Right lung (tissue), 10 donors: ENCODE measurements at places on chromosomes 11 and 22. TPM values are rescaled to one million over a fixed set of nuclear protein-coding genes. Genes with fewer than 3 reads are reported as not detected.

PTPRJ gene
- 14.8 TPM for polyA plus RNA-seq

UPK3A gene
- 0.34 TPM for polyA plus RNA-seq

TCN1 gene
- not detected for polyA plus RNA-seq

APOL5 gene
- not detected for polyA plus RNA-seq

RAB39A gene
- 0.78 TPM for polyA plus RNA-seq

OR10A4 gene
- not detected for polyA plus RNA-seq

SCGB1D2 gene
- polyA plus RNA-seq = not detected

CDC42BPG gene
- 10.0 TPM for polyA plus RNA-seq

RAG2 gene
- 0.69 TPM for polyA plus RNA-seq

DNA sequence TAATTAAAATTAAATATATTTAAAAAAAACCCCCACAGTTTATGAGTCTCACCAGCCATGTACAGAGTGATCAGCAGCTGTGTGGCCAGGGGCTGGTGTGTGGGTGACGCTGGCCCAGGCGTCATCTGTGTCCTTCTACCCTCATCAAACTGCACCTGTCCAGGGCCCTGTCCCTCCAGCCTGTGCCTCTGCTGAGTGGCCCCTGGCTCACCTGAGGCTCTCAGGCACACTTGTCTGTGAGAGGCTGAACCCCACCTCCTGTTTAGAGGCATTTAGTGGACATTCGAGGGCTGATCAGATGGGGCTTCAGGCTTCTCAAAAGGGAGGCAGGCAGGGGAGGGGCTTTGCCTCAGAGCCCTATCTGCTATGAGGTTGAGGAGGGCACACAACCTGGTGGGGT is 29.9 kb upstream of the SMIM38 start:
- DNase-seq = no peak

GRCh38 chr22:48218889-48219420 is 1456.5 kb downstream of the TBC1D22A start:
- no peak for DNase-seq

- no peak for DNase-seq
These were observed 54.6 kb downstream of the SLC36A4 start for GRCh38 chr11:93143186-93143585.

GRCh38 chr11:5283086-5283485 is 13.3 kb upstream of the HBE1 start:
- no peak for DNase-seq

DNA sequence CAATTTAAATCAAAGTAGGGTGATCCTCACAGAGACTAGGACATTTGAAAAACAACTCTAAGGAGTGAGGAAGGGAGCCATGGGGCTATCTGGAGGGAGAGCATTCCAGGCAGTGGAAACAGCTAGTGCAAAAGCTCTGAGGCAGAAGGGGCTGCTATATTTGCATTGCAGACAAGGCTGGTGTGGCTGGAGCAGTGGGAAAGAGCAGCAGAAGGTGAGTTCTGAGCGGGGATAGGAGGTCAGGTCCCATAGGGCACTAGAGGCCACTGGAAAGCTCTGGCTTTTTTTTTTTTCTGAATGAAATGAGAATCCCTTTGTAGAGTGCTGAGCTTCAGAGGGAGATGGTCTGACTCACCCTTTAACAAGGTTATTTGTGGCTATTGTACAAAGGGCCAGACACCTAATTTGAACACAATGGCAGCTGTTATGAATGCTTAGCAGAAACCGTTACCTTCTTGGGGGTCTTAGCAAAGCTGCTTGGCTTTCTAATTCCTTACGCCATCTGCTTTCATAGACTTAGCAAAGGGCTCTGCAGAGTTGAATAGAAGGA is 291.6 kb downstream of the BUD13 start:
- no peak for DNase-seq

- DNase-seq = no peak
These were observed 17.7 kb downstream of the GAS2 start for GRCh38 chr11:22684082-22684481.

DNA sequence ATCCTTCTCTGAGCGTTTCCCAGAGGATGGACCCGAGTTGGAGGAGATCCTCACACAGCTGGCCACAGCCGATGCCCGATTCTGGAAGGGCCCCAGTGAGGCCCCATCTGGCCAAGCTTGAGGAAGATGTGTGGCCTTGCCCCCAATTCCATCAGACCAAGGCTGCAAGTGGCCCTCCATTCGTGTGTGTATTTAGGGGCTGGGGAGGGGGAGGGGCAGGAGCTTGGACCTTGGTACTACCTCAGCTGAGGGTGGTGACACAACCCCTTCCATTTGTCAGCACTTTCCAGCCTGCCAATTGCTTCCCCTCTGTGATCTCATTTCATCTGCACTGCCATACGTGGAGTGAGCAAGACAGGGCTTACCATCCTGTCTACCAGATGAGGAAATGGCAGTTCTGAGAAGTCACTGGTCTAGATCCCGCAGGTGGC is 1.3 kb upstream of the BBS1 start:
- no peak for DNase-seq

GRCh38 chr22:24144778-24145085 is 36.6 kb upstream of the SUSD2 start:
- no peak for DNase-seq

DNA sequence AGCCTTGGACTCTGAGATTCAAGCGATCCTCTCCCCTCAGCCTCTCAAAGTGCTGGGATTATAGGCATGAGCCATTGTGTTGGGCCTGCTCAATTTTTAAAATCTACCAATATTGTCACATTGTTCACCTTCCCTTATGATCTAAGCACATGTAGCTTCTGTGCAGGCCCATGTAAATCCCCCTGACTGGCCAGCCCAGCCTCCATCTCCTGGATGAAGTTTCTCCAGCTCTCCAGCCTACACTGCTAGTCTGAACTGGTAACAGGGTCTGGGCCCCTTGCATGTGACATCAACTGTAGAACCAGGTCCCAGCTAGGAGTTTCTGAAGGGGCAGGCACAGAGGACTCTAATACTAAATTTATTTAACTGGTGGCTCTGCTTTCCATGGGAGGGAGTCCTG is 32.8 kb upstream of the YPEL1 start:
- DNase-seq = no peak

GRCh38 chr22:48510599-48510998 is 1317.1 kb downstream of the BRD1 start:
- DNase-seq = no peak

DNA sequence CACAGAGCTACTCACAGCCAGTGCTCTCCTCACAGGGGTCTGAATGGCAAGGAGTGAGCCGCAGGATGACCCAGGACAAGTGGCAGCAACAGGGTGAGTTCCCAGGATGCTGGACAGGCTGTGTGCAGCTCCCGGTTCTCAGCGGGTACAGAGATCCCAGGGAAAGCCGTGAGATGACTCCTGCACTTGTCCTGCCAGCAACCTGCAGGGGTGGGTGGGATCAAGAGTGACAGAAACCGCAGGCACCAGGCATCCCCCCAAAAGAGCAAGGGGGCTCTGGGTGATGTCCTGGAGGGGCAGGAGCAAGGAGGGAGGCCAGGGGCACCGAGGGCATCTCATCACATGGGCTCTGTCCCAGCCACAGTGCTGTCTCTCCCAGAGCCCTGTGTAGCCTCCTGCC is 15.9 kb upstream of the PRODH start:
- DNase-seq = no peak

DNA sequence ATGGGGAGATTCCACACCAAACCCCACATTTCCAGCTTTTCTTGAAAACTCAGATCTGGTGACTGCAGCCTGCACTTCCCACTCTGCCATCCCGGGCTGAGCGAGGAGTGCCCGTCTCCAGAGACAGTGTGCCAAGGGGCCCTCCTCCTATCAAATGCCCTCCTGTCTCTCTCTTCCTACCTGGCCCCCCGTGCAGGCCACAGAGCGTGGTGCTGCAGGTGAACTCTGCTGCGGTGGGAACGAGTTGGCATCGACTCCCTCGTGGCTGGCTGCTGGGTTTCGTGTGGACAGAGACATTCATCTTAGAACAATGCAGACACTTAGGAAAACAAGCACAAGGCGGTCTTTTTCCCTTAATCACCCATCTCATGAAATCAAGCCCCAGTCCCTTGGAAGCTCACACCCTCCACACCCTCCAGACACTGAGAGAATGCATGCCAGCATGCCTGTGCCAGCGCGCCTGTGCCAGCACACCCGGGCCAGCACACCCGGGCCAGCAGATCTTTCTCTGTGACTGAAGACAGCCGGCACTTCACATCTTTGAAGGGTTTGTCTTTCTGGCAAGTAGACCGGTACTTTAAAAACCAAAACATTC is 65.0 kb downstream of the PARVB start:
- no peak for DNase-seq

GRCh38 chr11:15307619-15308024 is 192.9 kb downstream of the INSC start:
- no peak for DNase-seq

- no peak for DNase-seq
These were observed 744.3 kb downstream of the NTM start for GRCh38 chr11:132114743-132115142.

DNA sequence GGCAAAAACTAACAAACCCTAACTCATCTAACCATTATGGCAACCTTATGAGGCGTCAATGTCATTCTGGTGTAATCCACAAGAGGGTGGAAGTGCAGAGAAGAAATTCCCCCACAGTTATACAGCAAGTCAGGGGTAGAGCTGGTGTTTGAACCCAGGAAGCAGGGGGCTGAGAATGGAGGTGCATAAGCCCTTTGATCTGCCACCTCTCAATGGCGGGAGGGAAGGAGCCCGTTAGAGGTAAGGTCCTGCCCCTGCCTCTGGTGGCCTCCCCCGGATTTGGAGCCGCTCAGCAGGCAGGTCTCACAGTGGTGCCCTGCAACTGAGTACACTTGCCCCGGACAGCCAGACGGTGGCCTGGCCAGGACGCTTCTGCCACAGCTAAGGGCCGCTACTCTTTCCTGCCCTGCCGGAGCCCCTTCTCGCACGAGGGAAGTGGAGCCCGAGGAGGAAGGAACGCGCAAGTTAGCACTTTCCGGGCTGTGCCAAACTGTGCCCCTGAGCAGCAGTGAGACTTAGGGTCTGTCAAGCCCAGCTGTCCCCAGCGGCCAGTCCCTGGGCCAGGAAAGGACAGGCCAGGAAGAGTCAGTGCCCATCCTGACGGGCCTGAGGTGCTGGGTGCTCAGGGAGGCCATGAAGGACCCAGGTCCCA is 1.1 kb downstream of the FXYD2 start:
- DNase-seq = no peak

GRCh38 chr11:57977709-57978108 is 46.0 kb upstream of the OR9Q1 start:
- DNase-seq = no peak

DNA sequence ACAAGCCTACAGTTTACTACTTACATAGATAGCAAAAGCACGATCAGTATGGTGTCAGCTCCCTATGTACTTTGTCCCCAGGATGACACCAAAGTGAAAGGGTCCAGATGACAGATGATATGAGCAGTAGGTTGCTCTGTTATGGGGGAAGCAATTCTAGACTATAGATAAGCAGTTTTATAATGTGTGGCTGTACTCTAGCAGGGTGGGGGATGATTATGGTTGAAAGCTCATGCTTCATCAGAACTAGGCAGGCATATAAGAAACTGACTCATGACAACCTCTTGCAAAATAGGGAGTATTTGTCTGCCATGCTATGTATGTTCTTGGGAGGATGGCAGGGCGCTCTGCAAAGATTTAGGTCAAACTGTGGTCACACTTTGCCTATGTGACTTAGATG is 158.2 kb upstream of the ZBED5 start:
- DNase-seq = no peak

DNA sequence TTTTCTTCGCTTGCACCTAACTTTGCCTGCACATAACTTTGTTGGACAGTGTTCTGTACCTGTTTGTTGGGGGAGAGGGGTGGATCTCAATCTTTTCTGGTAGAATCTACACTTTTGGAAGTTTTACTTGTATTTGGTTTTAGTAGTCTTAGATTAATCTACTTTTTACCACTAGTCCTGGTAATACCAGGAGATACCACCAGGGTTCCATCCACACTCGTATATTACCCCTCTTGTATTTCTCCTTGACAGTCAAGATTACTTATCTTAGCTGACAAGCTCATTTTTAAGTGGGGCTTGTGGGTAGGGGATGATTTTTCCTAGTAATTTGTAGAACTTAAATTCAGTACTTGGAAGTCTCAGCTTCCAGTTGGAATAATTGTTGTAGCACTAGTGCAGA is 37.3 kb upstream of the TECTA start:
- no peak for DNase-seq

DNA sequence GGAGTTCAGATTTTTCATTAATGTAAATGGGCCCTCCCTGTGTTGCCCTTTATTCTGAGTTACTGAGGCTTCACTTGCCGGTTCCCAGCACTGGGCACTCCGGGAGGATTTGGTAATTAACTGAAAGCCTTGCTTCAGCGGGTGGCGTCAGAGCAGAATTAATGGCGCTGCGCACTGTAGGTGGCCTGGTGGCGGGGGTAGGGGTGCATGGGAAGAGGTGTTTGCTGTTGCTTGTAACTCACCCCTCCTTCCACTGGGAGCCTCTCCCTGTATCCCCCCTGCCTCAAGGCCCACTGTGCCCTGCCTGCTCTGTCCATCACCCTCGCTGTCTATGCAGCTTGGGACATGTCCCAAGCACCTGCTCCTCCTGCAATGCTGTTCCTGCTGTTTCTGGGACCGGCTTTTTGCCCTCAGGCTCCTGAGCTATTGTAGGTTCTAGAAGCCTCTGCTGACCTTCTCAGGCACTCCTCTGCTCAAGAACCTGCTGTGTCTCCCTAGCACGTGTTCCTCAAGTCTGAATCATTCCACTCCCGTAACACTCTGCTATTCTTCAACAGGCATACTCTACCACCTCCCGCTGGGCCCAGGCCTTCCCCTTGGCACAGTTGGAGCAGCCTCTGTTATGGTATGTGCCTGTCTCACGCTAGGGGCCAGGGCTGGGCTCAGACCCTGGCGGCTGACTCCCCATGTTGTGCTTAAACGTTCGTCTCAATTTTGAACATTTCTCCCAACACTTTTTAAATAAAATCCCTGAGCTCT is 24.4 kb downstream of the ARHGAP8 start:
- no peak for DNase-seq

GRCh38 chr11:20415432-20415831 is 27.9 kb downstream of the PRMT3 start:
- DNase-seq = no peak

- no peak for DNase-seq
These were observed 16.0 kb upstream of the SMIM35 start for GRCh38 chr11:118102721-118103261.

DNA sequence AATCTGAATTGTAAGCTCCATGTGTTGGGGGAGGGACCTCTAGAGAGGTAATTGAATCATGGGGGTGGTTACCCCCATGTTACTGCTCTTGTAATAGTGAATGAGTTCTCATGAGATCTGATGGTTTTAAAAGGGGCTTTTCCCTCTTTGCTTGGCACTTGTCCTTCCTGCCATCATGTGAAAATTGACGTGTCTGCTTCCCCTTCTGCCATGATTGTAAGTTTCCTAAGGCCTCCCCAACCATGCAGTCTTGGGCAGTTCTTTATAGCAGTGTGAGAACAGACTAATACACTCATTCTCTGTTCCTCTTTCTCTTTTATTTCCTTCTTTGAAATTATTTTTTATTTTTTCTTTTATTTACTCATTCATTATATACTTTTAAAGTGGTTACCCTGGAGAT is 239.4 kb downstream of the CSNK2A3 start:
- no peak for DNase-seq
